SJSA1 (cell line): ENCODE measurements at places on chromosomes 16 and 17. TPM values are rescaled to one million over a fixed set of nuclear protein-coding genes. Genes with fewer than 3 reads are reported as not detected.
A peak's percentile ranks its signal among the peaks of the same experiment; 100 is the strongest.

GRCh38 chr17:41133880-41134735 lies 6.2 kb downstream of the KRTAP4-6 start:
- H3K27ac ChIP-seq, result peak overlapping the region; percentile 44
- H3K27me3 ChIP-seq, result no peaks in the 10 kb centered on the region
- H3K36me3 ChIP-seq, result no peaks in the 10 kb centered on the region
- peaks cover 25% of the 10 kb centered on the region for H3K4me1 ChIP-seq
- DNase-seq, result no peak

DNA sequence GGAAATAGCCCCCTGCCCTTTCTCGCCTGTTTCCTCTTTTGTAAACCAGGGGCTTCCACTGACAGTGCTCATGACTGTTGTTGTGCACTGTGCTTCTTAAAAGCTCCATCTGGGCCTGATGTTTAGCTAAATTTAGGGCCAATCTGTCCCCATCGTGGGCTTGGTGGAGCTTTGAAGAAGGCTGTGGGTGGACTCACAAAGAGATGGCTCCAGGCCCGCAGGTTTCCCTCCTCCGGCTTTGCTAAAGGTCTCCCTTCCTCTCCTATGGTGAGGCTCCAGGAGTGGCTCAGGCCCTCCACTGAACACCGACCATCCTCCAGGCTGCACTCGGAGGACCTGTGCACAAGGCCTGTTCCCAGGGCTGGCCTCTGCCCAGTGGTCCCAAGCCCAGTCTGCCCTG lies 30.2 kb upstream of the XPO6 start:
- H3K36me3 ChIP-seq, result no peaks in the 10 kb centered on the region
- H3K27me3 ChIP-seq, result peaks cover 9% of the 10 kb centered on the region
- no peak for DNase-seq
- no peak overlapping the region for H3K4me3 ChIP-seq
- no peaks in the 10 kb centered on the region for H3K4me1 ChIP-seq

GRCh38 chr16:51150888-51151320 lies at the start of gene SALL1:
Gene SALL1, minus strand, starts transcription at chr16:51151270. Its CDS starts 29 bp downstream, at chr16:51151241.
- H3K4me1 ChIP-seq, result peaks cover 40% of the 10 kb centered on the region
- H3K36me3 ChIP-seq, result peaks cover 37% of the 10 kb centered on the region
- H3K27ac ChIP-seq, result peak within 1 kb of the TSS; percentile 89
- peak; percentile 47 for DNase-seq
- H3K4me3 ChIP-seq, result peak within 1 kb of the TSS; percentile 85

DNA sequence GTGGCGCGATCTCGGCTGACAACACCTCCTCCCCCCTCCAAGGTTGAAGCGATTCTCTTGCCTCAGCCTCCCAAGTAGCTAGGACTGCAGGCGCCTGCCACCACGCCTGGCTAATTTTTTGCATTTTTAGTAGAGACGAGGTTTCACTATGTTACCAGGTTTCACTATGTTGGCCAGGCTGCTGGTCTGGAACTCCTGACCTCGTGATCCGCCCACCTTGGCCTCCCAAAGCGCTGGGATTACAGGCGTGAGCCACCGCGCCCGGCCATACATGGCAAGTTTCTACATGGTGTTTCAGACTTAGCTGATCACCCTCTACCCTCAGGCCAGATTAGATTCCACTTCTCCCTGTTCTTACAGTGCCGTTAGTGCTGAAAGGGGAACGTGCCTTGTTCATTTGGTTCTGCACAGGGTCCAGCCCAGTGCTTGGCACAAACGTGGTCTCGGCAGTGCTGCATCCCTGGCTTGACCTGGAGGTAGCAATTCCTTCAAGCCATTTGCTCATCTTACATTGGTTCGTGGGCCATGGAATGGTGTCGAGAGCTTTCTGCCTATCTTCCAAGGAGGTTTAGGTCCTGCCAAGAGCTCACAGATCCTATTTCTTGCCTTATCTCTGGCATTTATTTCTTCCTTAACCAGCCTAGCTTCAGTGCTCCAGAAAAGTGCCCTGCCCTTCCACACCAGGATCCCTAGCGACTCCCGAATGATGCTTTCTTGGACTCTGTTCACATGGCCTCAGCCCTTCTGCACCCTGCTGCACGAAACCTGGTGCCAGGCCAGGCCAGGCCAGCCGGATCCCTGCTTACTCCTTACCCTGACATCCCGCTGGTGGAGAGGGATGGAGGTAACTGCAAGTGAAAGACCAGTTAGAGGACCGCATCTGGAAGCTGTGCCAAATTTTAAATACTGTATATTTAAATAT lies 14.8 kb upstream of the AURKB start:
- DNase-seq, result no peak
- no peaks in the 10 kb centered on the region for H3K27me3 ChIP-seq
- no peak overlapping the region for H3K4me3 ChIP-seq
- no peak overlapping the region for H3K27ac ChIP-seq
- peaks cover 15% of the 10 kb centered on the region for H3K4me1 ChIP-seq

Gene FBXO39
- 0.87 TPM in 1 of 2 replicates, not detected in the other for total RNA-seq

Gene ABCC12
- 0.03 TPM in 1 of 2 replicates, not detected in the other for total RNA-seq
